Spinal cord (tissue), 10 donors: ENCODE measurements at places on chromosomes 11 and 22. TPM values are rescaled to one million over a fixed set of nuclear protein-coding genes. Genes with fewer than 3 reads are reported as not detected.

DNA sequence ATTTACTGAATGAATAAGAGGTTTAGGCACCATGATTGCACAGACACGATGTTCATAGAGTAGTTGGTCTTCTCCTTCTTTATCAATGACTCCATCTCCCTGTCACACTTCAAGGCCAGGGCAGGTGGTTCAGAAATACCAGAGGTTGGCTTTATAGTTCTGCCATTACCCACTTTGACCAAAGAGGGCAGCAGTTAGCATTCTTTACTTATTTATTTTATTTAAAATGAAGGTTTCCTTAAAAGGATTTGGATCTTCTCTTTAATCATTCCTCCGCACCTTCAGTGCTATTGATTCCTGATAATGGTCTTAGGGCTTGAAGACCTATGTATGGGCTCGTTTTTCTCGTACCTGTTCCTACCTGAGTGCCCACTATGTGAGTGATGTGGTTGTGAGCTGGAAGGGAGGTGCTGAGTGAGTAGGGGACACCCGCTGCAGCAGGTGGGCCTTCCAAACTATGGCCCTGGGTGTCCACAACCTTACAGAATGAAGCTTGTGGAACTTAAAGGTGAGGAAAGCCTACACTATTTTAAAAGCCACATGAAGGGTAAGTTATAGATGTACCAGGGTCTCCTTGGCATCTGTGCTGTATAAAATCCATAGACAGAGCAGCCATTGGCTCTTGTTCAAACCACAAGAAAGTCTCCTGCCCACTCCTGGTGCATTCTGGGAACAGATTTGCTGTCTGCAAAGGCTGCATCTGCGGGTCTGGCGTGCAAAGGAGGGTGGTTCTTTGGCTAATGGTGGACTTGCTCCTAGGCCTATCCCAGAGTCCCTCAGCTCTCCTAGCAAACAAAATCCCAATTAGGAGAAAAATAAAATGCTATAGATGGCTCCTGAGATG, 35.0 kb downstream of the TIMP3 start:
- DNase-seq = no peak

- no peak for DNase-seq
These were observed 55.4 kb downstream of the USP35 start for GRCh38 chr11:78244080-78244479.

The PRG3 gene
- not detected for polyA plus RNA-seq

DNA sequence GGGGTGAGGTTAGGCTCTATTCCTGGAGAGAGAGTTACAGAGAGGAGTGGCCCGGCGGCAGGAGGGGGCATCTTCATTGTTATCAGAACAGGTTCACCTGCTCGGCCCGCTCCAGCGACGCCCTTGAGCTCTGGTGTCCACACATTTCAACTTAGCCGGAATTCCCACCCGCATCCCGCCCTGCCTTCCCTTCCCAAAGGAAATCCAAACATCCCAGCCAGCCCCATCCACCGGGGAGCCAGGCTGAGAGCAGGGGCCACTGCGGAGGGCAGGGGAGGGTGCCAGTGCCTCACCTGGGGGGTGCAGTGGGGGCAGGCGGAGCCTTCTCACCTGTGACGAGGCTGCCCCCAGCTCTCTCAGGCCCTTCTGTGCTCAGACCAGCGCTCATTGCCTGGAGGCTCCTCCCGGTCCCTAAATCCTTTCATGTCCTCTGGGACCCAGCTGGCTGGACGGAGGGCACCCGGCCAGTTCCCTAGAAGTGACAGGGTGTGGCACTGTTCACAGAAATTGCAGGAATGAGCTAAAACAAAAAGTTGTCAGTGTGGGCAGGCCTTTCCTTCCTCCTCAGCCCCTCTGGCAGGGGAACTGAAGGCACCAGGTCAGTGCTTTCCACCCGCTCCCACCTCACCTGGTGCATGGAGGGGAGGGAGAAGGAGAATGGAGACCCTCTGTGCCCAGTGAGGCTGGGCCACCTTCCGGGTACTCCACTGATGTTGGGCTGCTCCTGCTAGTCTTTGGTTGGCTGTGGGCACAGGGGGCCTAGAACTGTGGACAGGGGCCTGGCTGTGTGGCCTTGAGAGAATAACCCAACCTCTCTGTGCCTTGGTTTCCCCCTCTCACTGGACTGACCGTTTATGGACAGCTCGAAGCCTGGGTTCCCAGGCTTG, 2.2 kb upstream of the MRGPRG start:
- no peak for DNase-seq

DNA sequence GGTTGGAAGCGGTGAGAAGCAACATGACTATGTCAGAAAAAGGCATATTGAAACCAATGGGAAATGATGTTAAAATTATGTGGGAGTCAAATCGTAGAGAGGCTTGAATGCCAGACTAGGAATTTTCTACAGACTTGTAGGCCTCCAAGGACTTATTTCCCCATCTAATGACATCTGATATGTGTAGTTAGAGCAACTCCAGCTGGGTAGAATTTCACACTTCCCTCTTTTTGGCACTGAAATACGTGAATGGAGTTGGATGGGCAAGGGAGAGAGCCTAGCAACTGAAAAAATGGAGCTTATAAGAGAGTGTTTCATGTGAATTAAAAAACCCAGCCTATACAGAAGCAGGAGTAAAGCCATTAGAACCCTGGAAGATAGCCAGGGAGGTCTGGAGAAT, 304.2 kb downstream of the INSC start:
- no peak for DNase-seq

DNA sequence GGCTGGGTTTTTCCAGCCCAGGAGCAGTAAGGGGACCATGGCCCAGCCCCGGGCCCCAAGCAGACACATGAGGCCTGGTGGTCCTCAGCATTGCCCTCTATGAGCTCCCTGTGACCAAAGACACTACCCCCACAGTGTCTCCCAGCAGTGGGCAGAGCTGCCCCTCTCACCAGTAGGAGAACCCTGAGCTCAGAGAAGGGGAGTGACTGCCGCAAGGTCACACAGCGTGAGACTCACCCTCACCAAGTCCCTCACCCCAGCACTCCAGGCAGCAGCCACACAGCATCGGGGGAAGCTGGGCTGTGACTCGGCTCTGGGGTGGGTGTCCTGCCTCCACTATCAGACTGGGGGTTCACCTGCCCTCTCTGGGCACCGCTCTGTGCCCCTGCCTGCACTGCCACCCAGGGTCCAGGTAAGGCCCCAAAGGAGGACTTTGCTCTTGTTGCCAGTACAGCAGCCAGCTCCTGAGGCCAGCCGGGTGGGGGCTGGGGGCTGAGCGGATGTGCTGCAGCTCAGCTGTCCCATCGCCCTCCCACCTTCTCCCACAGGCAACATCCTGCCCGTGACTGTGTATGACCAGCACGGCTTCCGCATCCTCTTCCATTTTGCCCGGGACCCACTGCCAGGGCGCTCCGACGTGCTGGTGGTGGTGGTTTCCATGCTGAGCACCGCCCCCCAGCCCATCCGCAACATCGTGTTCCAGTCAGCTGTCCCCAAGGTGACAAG, 7.9 kb upstream of the SH3BP1 start:
- no peak for DNase-seq

The TCN2 gene
- polyA plus RNA-seq = 37.8 TPM

- DNase-seq = no peak
These were observed 4.4 kb downstream of the PNPLA5 start for GRCh38 chr22:43887391-43887790.

The ZNRD2 gene
- 82.5 TPM for polyA plus RNA-seq

The CBLIF gene
- not detected for polyA plus RNA-seq

The XKR3 gene
- not detected for polyA plus RNA-seq

GRCh38 chr11:37343290-37343689, 745.3 kb upstream of the RAG2 start:
- DNase-seq = no peak

GRCh38 chr11:78223320-78223954, 34.7 kb downstream of the USP35 start:
- DNase-seq = no peak

The DKK3 gene
- 464 TPM for polyA plus RNA-seq

The GGTLC2 gene
- not detected for polyA plus RNA-seq

The RTN4RL2 gene
- polyA plus RNA-seq = 5.0 TPM

The TMEM138 gene
- 32.3 TPM for polyA plus RNA-seq

The LRRC55 gene
- 30.5 TPM for polyA plus RNA-seq

The TRPC6 gene
- 3.5 TPM for polyA plus RNA-seq

DNA sequence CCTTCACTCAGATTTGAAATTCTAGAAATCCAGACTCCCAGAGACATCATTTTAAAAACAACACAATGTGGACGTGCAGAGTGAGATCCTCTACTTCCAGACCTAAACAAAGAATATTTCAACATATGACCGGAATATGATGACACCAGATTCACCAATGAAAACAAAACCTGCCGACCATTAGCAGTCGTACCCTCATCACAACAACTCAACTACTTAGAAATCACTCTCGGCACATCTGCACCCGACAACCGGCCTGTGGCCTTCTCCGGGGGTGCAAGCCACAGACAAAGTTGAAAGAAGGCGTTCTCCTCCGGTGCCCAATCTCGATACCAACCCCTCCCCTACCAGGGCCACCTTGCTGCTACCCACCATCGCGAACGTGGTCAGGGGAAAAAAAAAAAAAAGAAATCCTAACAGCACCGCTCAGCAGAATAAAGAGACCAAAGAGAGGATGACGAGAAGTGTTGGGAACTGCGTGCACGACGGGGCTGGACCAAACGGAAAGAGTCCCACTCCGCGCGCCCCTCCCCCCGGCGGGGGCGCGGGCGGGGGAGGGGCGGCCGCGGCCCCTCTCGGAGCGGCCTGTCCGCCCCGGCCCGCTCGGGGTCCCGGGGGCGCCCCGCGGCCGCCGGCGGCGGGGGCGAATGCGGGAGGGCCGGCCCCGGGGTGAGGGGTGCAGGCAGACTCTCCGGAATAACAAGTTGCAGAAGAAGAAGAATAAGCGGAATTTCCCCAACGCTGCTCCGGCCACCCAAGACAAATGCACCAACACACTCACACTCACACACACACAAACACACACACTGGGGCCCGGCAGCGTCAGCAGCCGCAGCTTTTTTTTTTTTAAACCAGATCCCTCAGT, 1.7 kb downstream of the PHF21A start:
- no peak for DNase-seq

The TEX54 gene
- polyA plus RNA-seq = not detected

DNA sequence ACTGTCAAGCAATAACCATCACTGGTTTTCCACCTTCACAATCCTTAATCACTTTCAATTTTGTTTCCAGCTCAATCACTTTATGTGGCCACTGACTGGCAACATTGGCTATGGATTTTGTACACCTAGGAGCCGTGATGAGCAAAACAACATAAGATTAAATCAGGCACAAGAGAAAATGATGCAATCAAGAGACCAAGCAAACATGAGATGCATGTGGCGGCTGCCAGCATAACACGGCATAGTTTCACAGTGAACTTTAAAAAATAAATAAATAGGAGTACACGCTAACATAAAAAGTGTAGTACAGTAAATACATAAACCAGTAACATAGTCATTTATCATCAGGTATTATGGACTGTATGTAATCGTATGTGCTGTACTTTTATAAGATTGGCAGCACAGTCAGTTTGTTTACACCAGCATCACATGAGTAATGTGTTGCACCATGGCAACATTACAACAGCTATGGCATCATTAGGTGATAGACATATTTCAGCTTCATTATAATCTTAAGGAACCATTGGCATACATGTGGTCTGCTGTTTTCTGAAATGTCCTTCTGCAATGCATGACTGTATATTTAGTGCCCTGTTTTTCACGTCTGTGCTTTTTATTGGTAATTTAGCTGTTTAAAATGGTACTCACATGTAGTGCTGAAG, 83.3 kb upstream of the PRDM11 start:
- no peak for DNase-seq

- no peak for DNase-seq
These were observed 590 bp upstream of the CD6 start for GRCh38 chr11:60970890-60971289.

DNA sequence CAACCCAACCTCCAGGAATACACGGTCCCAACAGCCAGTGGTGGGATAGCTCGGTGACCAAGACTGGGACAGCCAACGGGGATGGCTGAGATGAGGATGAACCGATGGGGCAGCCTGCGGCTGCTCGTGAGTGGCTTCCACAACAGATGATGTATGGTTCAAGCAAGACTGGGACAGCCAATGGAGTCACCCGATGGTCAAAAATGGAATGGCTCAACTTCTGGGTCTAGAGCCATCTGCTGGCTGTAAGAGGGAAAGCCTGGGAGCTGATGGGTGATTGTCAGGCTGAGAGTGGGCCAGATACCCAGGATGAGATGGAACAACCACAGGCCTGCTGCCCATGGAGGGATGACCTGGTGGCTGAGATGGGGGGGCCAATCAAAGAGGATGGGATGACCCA, 35.5 kb downstream of the SYT7 start:
- DNase-seq = no peak
